Cardiac fibroblast (primary cell): ENCODE measurements at places on chromosomes 11 and 22.
A peak's percentile ranks its signal among the peaks of the same experiment; 100 is the strongest.

GRCh38 chr11:123239191-123240150 is 44.4 kb upstream of the CLMP start:
- DNase-seq = no peak

DNA sequence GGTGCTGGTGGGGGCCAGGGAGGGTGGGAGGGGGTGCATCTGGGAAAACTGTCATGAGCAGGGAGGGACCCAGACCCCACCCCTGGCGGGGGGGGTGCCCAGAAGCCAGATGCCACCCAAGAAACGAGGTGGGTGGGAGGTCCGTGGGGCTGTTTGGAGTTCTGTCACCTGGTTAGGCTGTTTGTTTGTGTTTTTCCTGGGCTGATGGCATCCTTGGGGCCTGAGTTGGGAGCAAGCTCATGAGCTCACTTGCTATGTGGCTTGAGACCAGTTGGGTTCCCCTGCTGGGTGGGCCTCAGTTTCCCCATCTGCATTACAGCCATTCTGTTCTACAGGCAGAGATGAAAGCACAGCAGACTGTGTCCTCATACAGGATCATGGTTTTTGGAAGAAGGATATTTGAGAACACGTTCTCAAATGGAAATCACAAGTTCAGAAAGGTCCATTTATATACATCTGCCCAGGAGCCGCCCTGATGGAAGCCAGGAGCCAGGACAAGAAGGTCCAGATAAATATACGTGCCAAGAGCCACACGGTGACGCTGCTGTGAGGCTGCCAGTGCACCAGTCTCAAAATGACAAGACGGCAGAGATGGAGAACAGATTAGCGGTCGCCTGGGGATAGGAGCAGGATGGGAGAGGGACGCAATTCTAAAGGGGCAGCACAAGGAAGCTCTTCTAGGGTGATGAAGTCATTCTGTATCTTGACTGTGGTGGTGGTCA is 312.9 kb downstream of the MN1 start:
- no peak for DNase-seq

- no peak for DNase-seq
Observed at GRCh38 chr22:30472994-30473720, 1.3 kb upstream of the SEC14L3 start.

DNA sequence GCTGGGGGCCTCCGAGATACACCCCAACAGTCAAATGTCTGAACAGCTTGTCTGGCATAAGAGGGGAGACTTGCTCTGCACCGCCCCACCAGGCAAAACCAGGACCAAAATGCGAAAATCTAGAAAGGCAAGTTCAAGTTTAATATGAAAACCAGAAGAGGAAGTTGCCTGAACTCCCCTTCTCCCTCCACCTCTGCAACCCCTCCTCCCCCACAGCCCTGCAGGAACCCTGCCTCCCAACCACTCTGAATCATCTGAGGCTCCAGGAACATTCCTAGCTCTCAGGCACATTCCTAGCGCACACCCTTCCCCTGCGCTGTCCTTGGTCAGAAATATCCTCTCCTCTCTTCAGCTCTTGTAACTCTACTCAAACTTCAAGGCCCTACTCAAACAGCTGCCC is 36.7 kb downstream of the ISX start:
- DNase-seq = no peak

DNA sequence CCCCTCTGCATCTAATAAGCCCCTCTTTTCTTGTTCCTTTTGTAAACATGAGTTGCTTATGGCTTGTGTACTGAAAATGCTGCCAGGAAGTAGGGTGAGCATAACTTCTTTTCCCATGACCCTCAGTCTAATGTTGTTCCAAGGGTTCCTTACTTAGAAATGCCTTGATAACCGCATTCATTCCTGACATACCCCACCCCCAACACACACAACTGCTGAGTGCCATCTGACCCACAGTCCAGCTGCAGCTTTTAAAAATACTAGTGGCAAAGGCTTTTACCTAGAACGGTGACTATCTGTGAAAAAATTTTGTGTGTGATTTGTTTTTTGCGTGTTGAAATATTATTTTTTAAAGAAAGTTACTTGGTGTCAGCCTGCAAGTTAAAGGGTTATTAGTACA is 52.6 kb downstream of the ARHGAP42 start:
- DNase-seq = peak; percentile 95

DNA sequence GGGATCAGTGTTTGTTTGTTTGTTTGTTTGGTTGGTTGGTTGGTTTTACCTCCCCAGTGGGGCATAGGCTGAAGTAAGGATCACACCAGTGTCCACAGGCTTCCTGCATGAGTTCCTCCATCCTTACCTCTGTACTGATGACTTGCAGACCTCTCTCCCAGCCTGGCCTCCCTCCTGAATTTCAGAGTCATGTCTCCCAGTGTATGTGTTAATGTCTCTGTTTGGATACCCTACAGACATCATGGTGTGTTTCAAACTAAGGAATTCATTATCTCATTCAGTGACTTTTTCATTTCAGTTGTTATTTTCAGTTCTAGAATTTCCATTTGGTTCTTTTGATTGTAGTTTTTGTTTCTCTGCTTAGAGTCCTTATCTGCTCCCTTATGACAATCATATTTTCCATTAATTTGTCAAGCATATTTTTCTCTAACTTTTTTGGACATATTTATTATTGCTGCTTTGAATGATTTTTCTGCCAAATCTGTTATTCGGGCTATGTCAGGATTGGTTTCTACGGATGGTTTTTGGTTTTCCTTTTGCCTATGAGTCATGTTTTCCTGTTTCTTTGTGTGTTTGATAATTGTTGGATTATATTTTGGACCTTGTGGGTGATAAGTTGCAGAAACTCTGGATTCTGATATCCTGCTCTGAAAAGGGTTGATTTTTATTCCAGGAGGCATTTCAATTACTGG is 23.6 kb downstream of the MYEOV start:
- DNase-seq = peak; percentile 54

GRCh38 chr11:78323363-78323762 is 94.3 kb downstream of the GAB2 start:
- no peak for DNase-seq

GRCh38 chr11:125264100-125265022 is 99.8 kb downstream of the PKNOX2 start:
- DNase-seq = no peak

- DNase-seq = no peak
Observed at GRCh38 chr11:100866453-100866852, 179.4 kb downstream of the ARHGAP42 start.

DNA sequence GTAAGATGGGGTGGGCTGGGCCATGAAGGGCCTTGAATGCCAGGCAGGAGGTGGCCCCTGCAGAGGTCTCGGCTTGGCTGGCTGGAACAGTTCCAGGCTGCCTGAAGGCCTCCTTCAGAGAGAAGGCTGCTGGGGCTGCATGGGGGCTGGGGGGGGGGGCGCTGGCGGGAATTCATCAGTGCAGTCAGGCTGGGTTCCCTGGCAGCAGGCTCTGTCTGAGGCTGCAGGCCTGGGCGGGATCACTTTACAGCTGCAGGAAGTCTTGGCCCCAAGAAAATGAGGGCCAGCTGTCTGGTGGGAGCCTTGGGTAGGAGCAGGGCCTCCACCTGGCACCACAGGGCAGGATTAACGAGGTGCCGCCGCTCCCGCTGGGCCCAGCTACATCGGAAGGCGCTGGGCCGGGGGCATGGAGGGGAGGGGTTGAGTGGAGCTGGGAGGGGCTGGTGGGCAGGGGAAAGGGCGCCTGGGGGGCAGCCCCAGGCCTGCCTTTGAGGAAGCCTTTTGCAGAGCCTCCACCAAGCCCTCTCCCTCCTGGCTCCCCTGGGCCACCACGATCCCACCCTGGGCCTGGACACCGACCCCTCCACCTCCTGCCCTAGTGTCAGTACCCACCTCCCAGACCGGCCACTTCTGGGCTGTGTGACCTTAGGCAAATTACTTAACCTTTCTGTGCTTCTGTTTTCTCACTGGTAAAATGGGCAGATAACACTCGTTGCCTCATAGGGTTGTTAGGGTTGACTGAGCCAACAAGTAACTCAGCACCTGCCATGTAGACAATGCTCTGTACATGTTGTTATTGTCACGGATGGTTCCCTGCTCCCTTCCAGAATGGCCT is 31.0 kb upstream of the HMOX1 start:
- peak; percentile 40 for DNase-seq

GRCh38 chr11:112516261-112516660 is 255.6 kb upstream of the PLET1 start:
- DNase-seq = no peak

GRCh38 chr11:128405714-128406662 is 181.4 kb downstream of the ETS1 start:
- peak; percentile 27 for DNase-seq

GRCh38 chr11:130913268-130913667 is 3.0 kb downstream of the SNX19 start:
- DNase-seq = peak; percentile 4

- DNase-seq = peak; percentile 89
Observed at GRCh38 chr11:10322830-10323792, 18.2 kb downstream of the ADM start.

DNA sequence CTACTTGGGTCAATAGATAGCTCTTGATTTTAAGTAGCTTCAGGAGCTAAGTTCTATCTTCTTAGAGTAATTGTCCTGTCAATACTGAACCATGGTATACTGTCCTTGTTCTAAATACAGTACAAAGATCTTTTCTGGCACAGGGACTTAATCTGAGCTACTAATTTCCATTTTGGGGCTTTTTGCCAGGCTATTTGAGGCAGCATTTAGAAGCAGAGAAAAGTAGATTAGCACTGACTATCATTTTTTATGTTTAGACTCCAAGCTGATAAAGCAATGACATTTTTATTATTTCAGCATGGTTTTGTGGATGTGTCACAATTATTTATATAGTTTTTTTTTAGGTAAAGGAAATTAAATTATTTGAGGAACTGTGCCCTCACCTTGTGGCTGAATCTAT is 163.2 kb downstream of the FAT3 start:
- DNase-seq = no peak

- DNase-seq = no peak
Observed at GRCh38 chr11:119540370-119541125, 117.6 kb upstream of the THY1 start.

DNA sequence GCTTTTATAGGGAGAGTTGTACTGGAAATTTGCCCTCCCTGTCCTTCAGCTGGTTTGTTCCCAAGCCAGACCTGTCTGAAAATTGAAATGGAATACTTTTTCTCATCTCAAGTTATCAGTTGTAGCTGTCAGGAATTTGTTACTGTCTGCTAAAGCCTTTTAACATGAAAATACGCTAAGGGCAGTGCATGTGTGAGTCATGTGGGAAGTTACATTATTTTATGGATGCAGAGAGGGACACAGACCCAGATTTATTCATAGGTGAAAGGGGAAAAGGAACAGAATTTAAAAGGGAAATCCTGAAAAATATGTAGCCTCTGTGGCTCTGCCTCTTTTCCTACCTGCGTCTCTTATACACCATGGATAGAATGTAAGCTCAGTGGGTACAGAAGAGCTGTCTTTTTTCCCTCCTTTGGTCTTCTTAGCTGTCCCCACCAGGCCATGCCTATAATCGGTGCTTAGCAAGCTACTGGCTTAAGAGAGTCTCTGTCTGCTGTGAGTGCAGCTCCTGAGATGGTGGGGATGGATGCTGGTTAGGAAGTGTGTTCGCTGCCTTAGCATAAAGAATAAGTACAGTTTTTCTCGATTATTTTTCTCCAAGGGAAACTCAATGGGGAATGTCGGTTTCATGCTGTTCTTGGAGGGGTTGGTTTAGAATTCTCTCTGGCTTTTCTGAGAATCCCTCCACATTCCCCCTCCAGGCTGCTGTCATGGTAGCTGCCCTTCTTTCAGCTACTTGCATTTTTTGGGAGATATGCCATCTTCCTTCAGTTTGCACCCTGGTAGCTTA is 166.8 kb downstream of the TEAD1 start:
- DNase-seq = peak; percentile 34

DNA sequence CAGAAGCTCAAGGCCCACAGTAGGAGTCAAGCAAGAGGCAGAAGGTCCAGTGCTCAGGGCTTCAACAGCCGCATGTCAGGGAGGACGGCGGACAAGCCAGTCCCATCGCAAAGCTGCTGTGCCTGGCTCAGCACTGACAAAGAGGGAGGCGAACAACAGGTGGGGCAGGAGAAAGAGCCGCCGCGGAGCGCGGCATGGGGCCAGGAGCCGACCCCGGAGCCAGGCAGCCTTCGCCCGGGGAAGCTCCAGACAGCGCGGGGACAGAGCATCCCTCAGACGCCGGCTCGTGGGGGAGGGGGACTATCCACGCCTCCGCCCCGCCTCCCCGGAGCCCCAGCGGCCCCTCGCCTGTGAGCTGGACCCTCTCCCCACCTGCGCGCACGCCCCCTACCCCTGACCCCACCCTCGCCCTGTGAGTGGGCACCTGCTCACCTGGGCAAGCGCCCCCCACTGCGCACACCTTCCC is 369 bp downstream of the DHCR7 start:
- DNase-seq = no peak

DNA sequence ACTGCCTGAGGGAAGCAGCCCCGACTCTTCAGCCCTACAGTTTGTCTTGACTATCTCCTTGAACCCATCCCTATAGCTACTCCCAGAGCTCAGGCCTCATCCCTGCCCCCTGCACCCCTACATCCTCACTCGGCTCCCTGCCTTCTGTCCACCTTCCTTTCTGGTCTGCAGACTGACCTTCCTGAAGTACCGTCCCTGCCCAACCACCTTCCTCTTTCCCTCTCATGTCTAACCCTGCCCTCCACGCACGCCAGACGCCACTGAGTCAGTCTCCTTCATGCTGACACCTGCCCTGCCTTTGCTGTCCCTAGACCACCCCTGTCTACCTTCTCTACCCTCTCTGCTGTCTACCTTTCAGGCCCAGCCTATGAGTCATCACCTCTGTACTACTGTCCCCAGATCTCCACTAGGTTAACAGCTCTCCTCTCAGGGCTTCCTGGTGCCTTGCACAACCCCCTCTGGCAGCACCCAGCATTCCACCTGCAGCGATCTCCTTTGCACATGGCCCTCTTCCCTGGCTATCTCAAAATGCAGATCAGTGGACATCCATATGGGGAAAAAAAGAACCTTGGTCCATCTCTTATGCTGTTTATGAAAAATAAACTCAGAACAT is 8.9 kb downstream of the KCTD21 start:
- no peak for DNase-seq

DNA sequence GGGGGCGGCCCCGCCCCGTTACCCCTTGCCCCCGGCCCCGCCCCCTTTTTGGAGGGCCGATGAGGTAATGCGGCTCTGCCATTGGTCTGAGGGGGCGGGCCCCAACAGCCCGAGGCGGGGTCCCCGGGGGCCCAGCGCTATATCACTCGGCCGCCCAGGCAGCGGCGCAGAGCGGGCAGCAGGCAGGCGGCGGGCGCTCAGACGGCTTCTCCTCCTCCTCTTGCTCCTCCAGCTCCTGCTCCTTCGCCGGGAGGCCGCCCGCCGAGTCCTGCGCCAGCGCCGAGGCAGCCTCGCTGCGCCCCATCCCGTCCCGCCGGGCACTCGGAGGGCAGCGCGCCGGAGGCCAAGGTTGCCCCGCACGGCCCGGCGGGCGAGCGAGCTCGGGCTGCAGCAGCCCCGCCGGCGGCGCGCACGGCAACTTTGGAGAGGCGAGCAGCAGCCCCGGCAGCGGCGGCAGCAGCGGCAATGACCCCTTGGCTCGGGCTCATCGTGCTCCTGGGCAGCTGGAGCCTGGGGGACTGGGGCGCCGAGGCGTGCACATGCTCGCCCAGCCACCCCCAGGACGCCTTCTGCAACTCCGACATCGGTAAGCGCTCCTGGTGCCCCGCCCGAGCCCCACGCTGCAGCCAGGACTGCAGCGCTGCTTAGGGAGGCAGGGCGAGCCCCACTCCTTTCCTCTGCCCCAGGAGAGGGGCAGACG is at the start of gene TIMP3:
TSS of gene TIMP3 (plus strand) at position 169 of the 700 bp plus-strand sequence. CDS start at position 466, 297 bp downstream.
- peak; percentile 44 for DNase-seq
